ENCODE measurements at places on chromosomes 2 and 18. TPM values are rescaled to one million over a fixed set of nuclear protein-coding genes. Genes with fewer than 3 reads are reported as not detected.

DNA sequence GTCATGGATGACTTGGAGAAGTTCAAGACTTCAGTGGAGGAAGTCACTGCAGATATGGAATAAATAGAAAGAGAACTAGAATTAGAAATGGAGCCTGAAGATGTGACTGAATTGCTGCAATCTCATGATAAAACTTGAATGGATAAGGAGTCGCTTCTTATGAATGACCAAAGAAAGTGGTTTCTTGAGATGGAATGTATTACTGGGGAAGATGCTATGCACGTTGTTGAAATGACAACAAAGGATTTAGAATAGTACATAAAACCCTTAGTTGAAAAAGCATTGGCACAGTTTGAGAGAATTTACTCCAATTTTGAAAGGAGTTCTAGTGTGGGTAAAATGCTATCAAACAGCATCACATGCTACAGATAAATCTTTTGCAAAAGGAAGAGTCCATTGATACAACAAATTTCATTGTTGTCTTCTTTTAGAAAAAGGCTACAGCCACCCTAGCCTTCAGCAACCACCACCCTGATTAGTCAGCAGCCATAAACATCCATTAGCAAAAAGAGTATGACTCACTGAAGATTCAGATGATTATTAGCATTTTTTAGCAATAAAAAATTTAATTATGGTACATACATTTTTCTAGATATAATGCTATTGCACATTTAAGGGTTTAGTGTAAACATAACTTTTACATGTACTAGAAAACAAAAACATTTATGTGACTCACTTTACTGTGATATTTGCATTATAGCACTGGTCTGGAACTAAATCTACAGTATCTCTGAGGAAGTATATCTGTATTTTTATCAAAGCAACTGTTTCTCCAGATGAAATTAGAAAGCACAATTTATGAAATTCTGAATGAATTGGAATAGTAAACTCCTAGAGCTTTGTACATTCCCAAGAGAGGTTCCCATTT lies 110.5 kb upstream of the TACR1 start:
- no peak for DNase-seq

Gene LRATD1
- total RNA-seq: 160 TPM

DNA sequence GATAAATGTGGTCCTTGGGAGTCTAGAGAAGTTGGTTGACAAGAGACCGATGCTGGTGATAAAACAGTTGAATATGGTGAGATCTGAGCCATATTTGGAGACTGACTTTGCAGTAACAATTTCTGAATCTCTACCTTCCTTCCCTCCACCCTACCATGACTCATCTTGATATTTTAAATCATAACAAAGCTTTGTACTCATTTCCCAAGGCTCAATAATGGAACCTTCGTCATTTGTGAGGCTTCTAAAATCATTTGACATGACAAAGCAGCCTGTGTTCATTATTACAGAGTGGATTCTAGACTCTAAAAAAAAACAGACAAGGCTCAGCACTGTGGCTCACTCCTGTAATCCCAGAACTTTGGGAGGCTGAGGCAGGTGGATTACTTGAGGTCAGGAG lies 38.5 kb upstream of the PDCL3 start:
- DNase-seq: no peak

- DNase-seq: no peak
Observed at GRCh38 chr2:46552528-46552927, 73.2 kb downstream of the TMEM247 start.

DNA sequence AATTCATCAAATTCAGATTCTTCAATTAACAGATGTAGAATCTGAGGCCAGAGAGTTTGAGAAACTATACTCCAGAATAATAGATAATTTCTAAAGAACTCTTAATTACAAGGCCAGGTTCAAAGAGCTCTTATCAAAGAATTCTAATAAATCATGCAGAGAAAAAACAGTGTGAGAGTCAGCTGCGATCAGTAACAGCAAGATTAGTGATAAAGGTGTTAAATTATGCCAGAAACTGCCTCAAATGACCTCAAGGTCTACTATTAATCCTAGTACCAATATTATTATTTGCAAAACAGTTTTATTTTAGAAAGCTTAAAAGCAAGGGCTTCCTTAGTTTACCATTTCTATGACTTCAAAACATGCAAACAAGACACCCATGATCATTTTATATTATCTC lies 215.3 kb downstream of the GCA start:
- DNase-seq: no peak

- no peak for DNase-seq
Observed at GRCh38 chr2:69524799-69525198, 87.6 kb upstream of the NFU1 start.

DNA sequence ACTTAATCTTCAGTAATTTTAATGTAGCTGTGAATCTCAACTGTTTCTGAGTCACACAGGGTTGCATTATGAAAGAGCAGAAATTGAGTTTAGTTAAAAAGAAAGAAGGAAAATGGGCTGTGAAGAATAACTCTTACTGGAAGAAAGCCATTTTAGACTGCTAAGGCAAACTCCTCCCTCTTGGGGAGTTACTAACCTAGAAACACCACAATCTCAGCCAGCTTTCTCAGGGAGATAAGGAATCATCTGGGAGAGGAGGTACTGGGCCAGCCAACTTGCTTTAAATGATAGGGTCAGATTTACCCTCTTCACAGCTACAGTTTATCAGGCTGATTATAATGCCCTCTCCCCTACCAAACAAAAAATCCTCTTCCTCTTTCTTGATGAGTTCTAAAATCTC lies 119.5 kb downstream of the CCDC148 start:
- no peak for DNase-seq

Gene PCARE
- not detected for total RNA-seq

DNA sequence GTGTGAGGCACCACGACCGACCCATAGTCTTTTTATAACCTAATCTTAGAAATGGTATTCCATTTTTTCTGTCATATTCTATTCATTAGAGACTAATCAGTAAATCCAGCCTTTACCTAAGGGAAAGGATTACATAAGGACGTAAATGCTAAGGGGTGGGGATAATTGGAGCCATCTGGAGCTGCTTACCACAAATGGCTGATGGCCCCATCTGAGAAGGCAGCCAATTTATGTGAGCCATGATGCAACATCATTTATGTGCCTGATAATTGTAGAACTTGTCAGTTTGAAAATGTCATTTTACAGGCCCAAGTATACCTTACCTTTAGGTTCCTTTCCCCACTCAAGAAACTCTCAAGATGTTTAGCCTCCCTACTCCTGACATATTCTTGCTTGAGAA lies 44.0 kb downstream of the ARHGEF33 start:
- no peak for DNase-seq

GRCh38 chr2:218166791-218167190 lies at the start of gene CXCR1:
Gene CXCR1 (minus strand): TSS chr2:218166962. CDS start chr2:218165211, 1,751 bp downstream.
- no peak for DNase-seq

DNA sequence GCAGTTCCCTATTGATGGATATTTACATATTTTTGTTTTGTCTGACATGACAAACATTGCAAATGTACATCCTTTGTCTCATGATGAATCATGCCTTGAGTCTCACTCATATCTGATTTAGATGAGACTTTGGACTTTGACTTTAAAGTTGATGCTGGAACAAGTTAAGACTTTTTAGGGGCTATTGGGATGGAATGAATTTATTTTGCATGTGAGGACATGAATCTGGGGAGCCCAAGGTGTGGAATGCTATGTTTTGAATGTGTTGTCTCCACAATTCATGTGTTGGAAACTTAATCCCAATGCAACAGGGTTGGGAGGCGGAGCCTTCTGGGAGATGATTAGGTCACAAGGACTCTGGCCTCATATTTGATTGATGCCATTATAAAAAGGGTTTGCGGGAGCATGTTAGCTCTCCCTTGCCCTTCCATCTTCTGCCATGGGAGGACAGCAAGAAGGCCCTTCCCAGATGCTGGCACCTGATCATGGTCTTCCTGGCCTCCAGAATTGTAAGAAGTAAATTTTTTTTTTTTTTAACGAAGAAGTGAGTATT lies 29.1 kb upstream of the INO80D start:
- no peak for DNase-seq

- DNase-seq: no peak
Observed at GRCh38 chr2:190822043-190822442, 58.6 kb upstream of the GLS start.

- no peak for DNase-seq
Observed at GRCh38 chr2:21759819-21760218, 636.1 kb downstream of the TDRD15 start.

DNA sequence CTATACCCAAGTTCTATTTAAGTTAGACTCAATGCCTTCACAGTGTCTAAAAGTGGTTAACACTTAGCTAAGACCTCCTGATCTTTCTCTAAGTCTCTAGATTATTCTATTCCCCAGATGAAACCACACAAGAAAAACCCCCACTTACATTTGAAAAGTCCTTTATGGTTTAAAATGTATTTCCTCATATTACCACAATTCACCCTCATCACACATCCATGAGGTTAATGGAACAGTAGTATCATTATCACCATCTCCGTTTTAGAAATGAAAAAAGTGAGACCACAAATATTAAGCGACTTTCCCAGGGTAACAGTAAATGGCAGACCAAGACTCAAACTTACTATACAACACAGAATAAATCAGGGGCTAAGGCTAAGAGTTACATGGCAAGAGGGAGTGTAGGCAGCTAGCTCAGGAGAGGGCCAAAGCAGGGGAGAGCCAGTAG lies 28.6 kb downstream of the EPG5 start:
- no peak for DNase-seq
